PC-3 (cell line): ENCODE measurements at places on chromosomes 11 and 22. TPM values are rescaled to one million over a fixed set of nuclear protein-coding genes. Genes with fewer than 3 reads are reported as not detected.

AMOTL1 gene
- 32.6 and 37.9 TPM in 2 replicates for total RNA-seq

TENM4 gene
- total RNA-seq, result 19.7 and 37.1 TPM in 2 replicates

SLC17A6 gene
- not detected in 2 replicates for total RNA-seq

- DNase-seq, result peak; percentile 81
These were observed 40.9 kb upstream of the MYEOV start for GRCh38 chr11:69253028-69253427.

DNA sequence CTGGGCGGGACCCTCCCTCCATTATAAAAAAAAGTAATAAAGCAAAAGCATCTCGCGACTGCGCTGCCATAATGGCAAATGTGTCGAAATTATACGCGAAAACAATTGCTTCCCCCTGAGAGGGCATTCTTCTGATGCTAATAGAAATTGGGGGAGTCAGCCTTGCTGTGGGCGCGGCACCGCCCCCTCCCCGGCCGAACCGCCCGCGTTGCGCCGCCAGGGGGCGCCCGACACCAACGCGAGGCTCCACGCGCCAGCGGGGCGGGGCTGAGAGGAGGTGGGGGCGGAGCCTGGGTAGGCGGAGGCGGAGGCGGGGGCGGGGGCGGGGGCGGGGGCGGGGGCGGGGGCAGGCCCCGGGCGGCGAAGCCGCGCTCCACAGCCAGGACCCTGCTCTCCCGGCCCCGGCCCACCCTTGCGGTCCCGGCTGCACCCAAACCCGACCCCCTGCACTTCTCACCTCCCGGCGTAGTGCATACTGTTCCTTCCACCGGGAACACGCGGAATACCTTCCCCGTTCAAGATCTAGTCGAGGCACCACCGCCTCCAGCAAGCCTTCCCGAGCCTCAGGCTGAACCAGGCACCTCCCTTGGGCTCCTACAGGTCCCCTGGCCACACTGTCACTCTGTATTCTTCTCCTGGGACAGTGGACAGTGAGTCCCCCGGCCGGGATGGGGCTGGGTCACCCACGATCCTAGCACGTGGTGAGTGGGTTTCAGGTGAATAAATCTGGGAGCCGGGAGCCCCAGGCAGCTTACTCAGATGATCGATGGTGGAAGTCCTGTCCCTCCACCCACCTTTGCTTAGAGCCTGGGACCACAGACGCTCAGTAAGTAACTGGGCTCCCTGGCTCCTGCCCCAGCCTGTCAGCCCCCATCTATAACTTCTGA is 15.5 kb upstream of the UPK3A start:
- DNase-seq, result peak; percentile 78

GRCh38 chr22:47294576-47294975 is 532.1 kb downstream of the TBC1D22A start:
- DNase-seq, result no peak

GRCh38 chr11:1326435-1327063 is 17.1 kb upstream of the TOLLIP start:
- DNase-seq, result no peak

DNA sequence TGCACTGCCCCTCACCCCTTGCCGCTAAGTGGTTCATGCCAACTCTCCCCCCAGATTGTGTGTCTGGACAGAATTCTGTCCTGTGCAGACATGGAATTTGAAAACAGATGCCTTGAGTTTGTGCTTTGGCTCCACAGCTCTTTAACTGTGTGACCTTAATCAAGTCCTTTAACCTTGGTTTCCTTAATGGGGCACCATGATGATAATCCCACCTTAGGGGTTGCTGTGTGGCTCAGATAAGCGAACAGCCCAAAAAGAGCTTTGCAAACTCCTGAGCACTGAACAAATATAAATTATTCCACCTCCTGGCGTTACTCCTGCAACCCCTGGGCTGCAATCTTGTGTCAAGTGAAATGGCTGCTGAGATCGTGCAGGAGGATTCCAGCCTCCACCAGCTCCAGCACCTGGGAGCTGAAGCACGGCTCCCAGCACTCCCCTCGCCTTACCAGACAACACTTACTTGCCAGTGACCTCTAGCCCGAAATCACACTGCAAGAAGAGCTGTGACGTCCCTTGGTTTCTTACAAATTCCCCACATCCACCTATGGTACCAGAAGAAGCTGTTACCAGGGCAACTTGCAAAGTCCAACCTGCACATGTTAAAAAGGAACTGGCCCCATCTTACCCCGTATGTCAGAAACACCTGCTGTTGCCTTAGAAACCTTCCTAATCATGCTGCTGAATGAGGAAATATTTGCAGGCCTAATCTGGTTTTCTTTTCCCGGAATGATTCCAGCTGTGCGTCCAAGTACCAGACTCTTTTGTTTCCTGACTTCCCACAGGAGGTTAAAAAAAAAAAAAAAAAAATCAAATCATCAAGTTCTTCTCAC is 13.2 kb downstream of the VPS37C start:
- no peak for DNase-seq

GRCh38 chr11:7353100-7353499 is 101.4 kb downstream of the SYT9 start:
- peak; percentile 55 for DNase-seq

DNA sequence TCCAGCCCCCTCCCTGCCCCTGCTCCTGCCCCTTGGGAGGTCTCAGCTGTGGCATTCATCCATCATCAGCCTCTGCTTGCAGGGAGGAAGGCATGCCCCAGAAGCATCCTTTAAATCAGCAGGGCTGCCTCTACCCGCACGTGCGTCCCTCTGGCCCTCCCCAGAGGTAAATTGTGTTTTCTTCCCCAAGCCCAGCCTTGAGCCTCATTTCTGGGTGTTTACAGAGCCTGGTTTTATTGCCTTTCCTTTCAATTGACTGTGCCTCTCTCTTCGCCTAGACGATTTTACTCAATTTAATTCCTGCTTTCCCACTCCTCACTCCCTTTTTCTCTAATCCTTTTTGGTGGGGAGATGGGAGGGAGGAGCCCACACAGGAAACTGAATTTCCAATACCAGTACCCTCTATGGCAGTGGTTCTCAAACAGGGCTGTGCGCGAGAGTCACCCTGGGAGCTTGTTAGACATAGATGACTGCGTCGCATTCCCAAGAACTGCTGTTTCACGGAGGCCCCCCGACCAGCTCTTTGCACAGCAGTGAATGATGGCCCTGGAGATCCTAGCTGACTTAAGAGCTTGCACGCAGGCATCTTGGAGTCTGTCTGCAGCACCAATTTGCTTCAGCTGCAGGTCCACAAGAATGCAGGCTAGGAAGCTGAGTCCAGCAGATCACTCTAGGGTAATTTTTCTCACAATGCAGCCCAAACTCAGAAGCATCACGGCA is 15.1 kb upstream of the OAF start:
- DNase-seq, result no peak

- DNase-seq, result no peak
These were observed 127.6 kb downstream of the MPPED2 start for GRCh38 chr11:30458541-30458940.

DNA sequence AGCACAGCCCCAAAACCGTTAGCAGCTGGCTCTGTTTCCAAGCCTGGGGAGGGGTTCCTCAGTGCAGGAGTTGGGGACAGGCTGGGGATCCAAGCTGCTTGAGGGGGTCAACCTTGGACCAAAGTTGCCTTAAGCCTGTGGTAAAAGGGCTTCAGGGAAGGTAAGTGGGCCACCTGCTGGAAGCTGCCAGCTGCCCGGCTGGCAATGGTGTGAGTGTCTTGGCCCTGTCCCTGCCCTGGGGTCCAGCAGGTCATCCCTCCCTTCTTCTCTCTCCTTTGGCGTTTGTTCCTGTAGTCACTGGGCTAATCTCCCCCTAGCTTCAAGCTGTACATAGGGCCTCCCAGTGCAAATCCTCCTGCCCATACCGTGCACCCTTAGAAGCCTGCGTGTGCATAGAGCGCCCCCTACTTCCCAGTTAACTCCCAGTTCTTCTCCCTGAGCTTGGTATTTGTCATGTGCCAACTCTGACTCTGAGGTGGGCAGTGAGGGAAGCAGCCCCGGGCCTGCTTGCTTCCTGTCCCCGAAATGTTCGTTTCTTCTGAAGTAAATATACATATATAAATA is 4.4 kb downstream of the TMEM258 start:
- peak; percentile 48 for DNase-seq

- no peak for DNase-seq
These were observed 68.8 kb downstream of the RTL6 start for GRCh38 chr22:44428941-44429830.

DNA sequence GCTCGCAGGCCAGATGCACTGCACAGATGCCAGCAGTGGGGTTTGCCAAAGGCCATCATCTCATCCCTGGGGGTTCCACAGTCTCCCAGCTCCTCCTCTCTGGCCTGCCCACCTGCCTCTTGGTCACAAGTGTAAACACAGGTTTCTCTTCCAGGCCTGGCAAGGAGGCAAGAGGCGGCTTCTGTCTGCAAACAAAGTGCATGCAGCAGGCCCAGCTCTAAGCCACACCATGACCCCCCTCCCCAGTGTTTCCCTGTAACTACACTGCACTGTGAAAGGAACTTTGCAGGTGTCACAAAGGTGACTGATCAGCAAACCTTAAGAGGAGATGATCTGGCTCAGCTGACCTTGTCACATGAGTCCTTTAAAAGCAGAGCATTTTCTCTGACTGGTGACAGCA is 26.2 kb upstream of the SHISAL1 start:
- no peak for DNase-seq
